ENCODE measurements at places on chromosomes 5 and 9. TPM values are rescaled to one million over a fixed set of nuclear protein-coding genes. Genes with fewer than 3 reads are reported as not detected.
A peak's percentile ranks its signal among the peaks of the same experiment; 100 is the strongest.

GRCh38 chr5:141861194-141861593 is 17.0 kb downstream of the PCDH1 start:
- no peaks in the 10 kb centered on the region for H3K36me3 ChIP-seq
- no peaks in the 10 kb centered on the region for H3K27me3 ChIP-seq
- H3K4me1 ChIP-seq: no peaks in the 10 kb centered on the region
- no peak for DNase-seq

DNA sequence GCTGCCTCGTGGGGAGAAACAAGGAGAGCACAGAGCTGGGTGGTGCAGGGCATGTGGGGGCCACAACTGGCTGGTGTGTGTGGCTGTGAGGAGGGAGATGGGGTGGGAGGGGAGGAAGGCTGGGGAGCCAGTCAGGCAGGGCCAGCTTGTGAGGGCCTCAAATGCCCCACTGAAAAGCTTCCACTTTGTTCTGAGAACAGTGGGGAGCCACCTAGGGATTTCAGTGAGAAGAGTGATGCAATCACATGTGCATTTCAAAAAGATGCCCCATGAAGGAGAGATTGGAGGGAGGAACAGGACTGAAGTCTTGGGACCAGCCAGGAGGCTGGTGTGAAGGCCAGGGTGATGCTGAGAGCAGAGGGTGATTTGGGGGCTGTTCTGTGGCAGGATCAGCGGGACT is 1.3 kb downstream of the OR13J1 start:
- no peak overlapping the region for H3K27ac ChIP-seq
- H3K4me3 ChIP-seq: no peak overlapping the region
- DNase-seq: no peak
- peaks cover 7% of the 10 kb centered on the region for H3K27me3 ChIP-seq
- H3K36me3 ChIP-seq: no peaks in the 10 kb centered on the region
- no peaks in the 10 kb centered on the region for H3K4me1 ChIP-seq

- H3K36me3 ChIP-seq: no peaks in the 10 kb centered on the region
- H3K27ac ChIP-seq: no peak overlapping the region
- no peaks in the 10 kb centered on the region for H3K27me3 ChIP-seq
These were observed 132.2 kb downstream of the DPYSL3 start for GRCh38 chr5:147377682-147378081.

GRCh38 chr9:90906316-90907055 is 104.9 kb downstream of the SYK start:
- H3K36me3 ChIP-seq: no peaks in the 10 kb centered on the region
- no peak overlapping the region for H3K27ac ChIP-seq
- H3K27me3 ChIP-seq: no peaks in the 10 kb centered on the region
- DNase-seq: no peak
- no peaks in the 10 kb centered on the region for H3K4me1 ChIP-seq

DNA sequence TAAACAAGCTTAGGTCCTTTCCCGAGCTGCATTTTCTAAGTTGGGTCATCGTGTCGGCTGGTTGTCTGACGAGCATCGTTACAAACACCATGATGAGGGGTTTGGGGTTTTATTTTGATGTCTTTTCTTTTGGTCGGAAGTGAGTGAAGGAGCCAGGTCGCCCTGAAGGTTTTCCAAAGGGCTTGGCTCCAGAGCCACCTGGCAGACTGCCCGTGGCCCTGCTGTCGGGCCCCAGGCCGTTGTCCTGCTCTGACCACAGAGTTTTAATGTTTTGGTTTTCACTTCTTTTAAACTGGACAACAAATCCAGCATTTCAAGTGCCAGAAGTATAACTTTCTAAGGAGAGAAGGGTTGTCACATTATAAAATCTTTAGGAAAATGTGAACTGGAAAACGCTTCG is 42.3 kb downstream of the TENT4A start:
- no peaks in the 10 kb centered on the region for H3K27me3 ChIP-seq
- DNase-seq: no peak
- H3K27ac ChIP-seq: no peak overlapping the region
- H3K36me3 ChIP-seq: peaks cover 72% of the 10 kb centered on the region
- H3K4me3 ChIP-seq: no peak overlapping the region

- H3K27ac ChIP-seq: peak overlapping the region; percentile 85
- H3K27me3 ChIP-seq: no peaks in the 10 kb centered on the region
- H3K4me3 ChIP-seq: peak overlapping the region; percentile 33
- H3K36me3 ChIP-seq: no peaks in the 10 kb centered on the region
These were observed 63.2 kb downstream of the SERINC5 start for GRCh38 chr5:80192507-80193241.

DNA sequence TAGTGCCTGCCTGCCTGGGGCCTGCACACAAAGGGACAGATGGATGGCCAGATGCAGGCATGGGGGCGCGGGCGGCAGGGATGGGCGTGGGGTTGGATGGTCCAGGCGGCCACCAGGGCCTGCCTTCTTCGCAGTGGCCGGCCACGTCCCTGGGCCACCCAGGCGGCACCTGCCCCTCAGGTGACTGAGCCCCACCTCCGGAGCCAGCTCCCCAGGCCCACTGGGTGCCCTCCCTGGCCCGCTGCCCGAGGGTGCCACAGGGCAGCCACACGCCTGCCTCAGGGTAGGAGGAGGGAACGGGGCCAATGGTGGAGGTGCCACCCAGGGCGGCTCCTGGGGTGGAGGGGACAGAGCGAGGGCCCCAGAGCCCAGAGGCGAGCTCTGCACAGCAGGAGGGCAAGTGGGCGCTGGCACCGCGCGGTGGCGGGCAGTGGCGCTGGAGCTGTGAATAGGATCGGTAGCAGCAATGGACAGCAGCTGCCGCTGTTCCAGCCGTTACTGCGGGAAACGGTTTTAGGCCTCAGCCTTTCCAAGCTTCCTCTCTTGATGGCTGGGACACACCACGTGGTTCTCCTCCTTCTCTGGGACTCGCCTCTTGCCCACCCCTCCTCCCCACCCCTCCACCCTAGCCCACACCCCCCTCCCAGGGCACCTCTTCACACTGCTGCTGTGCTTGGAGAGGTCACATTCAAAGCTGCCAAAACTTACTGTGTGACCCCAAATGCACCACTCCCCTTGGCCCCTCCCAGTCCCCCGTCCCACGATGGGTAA is 19.1 kb downstream of the LHX3 start:
- H3K27me3 ChIP-seq: peaks cover 77% of the 10 kb centered on the region
- H3K4me3 ChIP-seq: no peak overlapping the region
- no peak for DNase-seq
- no peak overlapping the region for H3K27ac ChIP-seq

DNA sequence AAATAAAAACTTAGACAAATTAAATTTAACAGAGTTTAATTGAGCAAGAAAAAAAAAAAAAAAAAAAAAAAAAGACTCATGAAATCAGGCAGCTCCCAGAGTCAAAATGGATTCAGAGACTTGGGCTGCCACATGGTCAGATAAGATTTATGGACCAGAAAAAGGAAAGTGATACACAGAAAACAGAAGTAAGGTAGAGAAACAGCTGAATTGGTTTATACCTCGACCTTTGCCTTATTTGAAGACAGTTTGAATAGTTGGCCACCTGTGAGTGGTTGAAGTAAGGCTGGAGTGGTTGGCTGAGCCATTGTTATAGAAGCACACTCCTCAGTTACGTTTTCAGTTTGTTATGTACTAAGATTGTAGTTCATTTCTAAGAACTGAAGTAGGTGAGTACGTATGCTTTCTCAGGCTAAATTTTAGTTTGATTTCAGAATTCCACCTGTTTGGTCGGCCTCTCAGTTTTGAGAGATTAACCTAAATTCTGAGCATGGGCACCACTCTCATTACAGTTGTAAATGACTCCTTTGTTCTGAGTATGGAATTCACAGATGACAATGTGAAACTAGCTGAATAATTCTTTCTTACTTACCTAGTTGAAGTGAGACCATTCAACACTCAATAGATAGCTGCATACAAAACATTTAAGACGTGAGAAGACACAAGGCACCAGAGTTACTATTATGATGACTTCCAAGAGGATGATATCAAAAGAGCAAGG is 149.0 kb downstream of the AOPEP start:
- H3K27me3 ChIP-seq: no peaks in the 10 kb centered on the region
- no peak overlapping the region for H3K27ac ChIP-seq
- DNase-seq: no peak
- H3K36me3 ChIP-seq: no peaks in the 10 kb centered on the region

- no peaks in the 10 kb centered on the region for H3K27me3 ChIP-seq
- H3K4me1 ChIP-seq: no peaks in the 10 kb centered on the region
- no peaks in the 10 kb centered on the region for H3K36me3 ChIP-seq
- no peak overlapping the region for H3K27ac ChIP-seq
- no peak for DNase-seq
These were observed 97.6 kb upstream of the SEMA6A start for GRCh38 chr5:116672203-116672602.

- DNase-seq: no peak
- no peak overlapping the region for H3K27ac ChIP-seq
- no peaks in the 10 kb centered on the region for H3K36me3 ChIP-seq
- no peaks in the 10 kb centered on the region for H3K27me3 ChIP-seq
- H3K4me3 ChIP-seq: no peak overlapping the region
- no peaks in the 10 kb centered on the region for H3K4me1 ChIP-seq
These were observed 116.3 kb downstream of the FANCC start for GRCh38 chr9:95201206-95201605.

- H3K36me3 ChIP-seq: no peaks in the 10 kb centered on the region
- no peaks in the 10 kb centered on the region for H3K27me3 ChIP-seq
- peaks cover 72% of the 10 kb centered on the region for H3K4me1 ChIP-seq
- H3K27ac ChIP-seq: peak overlapping the region; percentile 91
- H3K4me3 ChIP-seq: peak overlapping the region; percentile 58
- peak; percentile 100 for DNase-seq
These were observed 549 bp upstream of the CARD19 start for GRCh38 chr9:93095205-93096130.

- no peak for DNase-seq
- no peak overlapping the region for H3K27ac ChIP-seq
- no peaks in the 10 kb centered on the region for H3K27me3 ChIP-seq
- no peak overlapping the region for H3K4me3 ChIP-seq
These were observed 176.3 kb upstream of the SEMA6A start for GRCh38 chr5:116750631-116751580.

DNA sequence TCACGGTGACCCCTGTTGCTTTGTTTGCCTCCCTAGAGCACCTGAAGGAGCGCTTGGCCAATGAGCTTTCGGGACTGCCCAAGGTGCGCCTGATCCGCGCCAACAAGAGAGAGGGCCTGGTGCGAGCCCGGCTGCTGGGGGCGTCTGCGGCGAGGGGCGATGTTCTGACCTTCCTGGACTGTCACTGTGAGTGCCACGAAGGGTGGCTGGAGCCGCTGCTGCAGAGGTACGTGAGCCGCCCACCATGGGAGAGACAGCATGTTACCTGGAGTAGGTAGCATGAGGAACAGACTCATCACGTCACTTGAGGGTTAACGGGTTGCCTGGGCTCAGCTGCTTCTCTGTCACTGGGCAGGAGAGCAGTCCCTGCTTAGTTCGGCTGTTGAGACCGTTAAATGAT is 19.2 kb downstream of the GALNT12 start:
- H3K4me3 ChIP-seq: no peak overlapping the region
- no peaks in the 10 kb centered on the region for H3K27me3 ChIP-seq
- no peaks in the 10 kb centered on the region for H3K4me1 ChIP-seq
- no peaks in the 10 kb centered on the region for H3K36me3 ChIP-seq
- DNase-seq: no peak
- no peak overlapping the region for H3K27ac ChIP-seq

DNA sequence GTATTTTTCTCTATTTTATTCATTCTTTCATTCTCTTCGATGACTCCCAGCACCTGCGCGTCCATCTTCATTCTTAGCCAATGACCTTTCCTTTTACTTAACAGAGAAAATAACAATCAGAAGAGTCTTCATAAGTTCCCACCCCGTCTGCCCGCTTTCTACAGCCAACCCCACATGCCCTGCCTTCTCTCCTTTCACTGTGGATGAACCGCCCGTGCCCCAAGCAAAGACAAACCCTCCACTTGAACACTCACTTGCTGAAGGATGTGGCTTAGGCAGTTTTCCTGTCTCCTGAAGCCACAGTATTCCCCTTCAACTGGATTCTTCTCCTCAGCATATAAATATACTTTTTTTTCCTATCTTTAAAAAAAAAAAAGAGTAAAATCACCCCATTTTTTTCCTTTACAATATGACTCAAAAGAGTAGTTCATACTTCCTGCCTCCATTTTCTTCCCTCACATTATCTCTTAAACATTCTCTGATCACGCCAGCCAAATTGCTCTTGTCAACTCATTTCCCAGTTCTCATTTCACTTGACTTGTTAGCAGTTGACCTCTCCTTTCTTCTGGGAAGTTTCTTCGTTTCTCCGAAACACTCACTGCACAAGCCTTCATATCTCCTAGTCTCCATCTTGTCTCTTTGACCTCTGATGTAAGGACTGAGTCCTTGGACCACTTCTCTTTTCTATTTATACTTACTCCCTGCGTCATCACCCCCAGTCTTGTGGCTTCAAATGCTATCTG is 11.1 kb downstream of the NIPSNAP3B start:
- no peaks in the 10 kb centered on the region for H3K4me1 ChIP-seq
- no peak overlapping the region for H3K27ac ChIP-seq
- H3K27me3 ChIP-seq: no peaks in the 10 kb centered on the region
- no peaks in the 10 kb centered on the region for H3K36me3 ChIP-seq
- no peak for DNase-seq

Gene NPR3
- total RNA-seq: 0.73 TPM

Gene LCN15
- total RNA-seq: not detected

Gene F2RL2
- not detected for total RNA-seq

Gene SCGB3A2
- not detected for total RNA-seq

Gene RNF14
- total RNA-seq: 18.8 TPM
